ENCODE measurements at places on chromosomes 2 and 18. TPM values are rescaled to one million over a fixed set of nuclear protein-coding genes. Genes with fewer than 3 reads are reported as not detected.

DNA sequence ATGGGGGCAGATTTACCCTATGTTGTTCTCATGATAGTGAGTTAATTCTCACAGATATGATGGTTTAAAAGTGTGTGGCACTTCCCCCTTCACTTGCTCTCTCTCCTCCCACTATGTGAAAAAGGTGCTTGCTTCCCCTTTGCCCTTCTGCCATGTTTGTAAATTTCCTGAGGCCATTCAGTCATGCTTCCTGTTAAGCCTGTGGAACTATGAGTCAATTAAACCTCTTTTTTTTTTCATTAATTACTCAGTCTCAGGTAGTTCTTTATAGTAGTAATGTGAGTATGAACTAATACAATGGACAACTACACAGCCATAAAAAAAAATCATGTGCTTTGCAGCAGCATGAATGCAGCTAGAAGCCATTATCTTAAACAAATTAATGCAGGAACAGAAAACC is 118.5 kb downstream of the CALCRL start:
- H3K4me1 ChIP-seq, result no peaks in the 10 kb centered on the region
- H3K36me3 ChIP-seq, result no peaks in the 10 kb centered on the region
- no peaks in the 10 kb centered on the region for H3K27me3 ChIP-seq
- H3K4me3 ChIP-seq, result no peak overlapping the region
- H3K27ac ChIP-seq, result no peak overlapping the region
- no peak for DNase-seq

DNA sequence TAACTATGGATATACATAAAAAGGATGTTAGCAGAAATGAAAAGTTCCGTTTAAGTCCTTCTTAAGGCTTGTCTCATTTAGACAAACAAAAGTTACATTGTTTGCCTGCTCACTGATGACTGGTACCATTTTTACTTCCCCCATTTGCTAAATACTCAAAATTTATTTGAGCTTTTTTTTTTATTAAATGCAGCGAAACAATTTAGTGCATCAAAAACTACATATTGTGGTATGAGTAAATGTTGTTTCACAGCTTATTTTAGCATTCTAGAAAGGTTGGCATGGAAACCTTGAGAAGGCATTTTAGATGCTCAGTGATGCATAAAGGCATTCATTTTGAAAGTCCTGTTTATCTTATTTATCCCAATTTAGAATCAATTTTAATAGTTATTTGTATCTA is 100.0 kb downstream of the MAP2 start:
- DNase-seq, result no peak
- H3K27ac ChIP-seq, result no peak overlapping the region
- H3K27me3 ChIP-seq, result no peaks in the 10 kb centered on the region
- H3K4me1 ChIP-seq, result no peaks in the 10 kb centered on the region
- no peaks in the 10 kb centered on the region for H3K36me3 ChIP-seq
- H3K4me3 ChIP-seq, result no peak overlapping the region

GRCh38 chr2:64839844-64840243 is 149.4 kb upstream of the SLC1A4 start:
- H3K27me3 ChIP-seq, result no peaks in the 10 kb centered on the region
- H3K36me3 ChIP-seq, result no peaks in the 10 kb centered on the region
- no peak overlapping the region for H3K27ac ChIP-seq

- H3K36me3 ChIP-seq, result no peaks in the 10 kb centered on the region
- H3K27ac ChIP-seq, result peak overlapping the region; percentile 95
- DNase-seq, result no peak
- H3K4me3 ChIP-seq, result no peak overlapping the region
- H3K4me1 ChIP-seq, result peaks cover 69% of the 10 kb centered on the region
Observed at GRCh38 chr18:3059272-3059671, 46.3 kb upstream of the LPIN2 start.

DNA sequence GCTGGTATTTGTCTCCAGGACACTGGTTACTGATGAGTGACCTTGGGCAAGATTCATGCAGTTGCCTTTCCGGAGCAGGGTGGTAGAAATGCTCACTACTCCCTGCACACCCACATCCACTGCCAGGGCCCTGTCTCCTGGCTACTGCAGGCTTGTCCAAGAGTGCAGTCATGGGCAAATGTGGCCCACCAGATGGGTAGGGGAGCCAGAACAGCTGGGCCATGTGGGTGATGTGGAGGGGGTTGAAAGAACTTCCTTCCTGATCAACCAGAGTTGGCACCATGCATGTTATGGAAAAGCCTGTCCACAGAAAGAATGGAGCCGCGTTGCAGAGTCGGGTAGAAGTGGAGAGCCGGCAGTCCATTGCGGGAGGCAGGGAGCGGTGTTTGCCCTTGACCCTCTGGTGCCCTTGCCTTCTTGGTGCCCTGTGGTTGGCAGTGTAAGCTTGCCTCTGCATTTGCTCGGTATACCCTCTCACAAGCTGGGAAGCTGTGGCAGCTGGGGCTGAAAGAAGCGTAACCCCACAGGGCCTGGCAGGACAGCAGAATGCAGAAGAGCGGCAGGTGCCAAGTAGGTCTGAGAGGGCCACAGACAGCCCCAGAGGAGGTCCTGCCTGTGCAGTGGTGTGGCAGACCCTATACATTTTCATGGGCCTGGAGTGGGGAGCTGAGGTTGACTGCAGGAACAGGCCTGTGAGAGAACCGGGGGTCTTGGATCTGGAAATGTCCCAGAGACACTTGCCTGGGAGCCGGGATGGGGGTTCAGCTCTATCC is 253.2 kb downstream of the TFCP2L1 start:
- no peak overlapping the region for H3K27ac ChIP-seq
- DNase-seq, result no peak

GRCh38 chr2:126963390-126963789 is 64.7 kb downstream of the TEX51 start:
- H3K4me3 ChIP-seq, result no peak overlapping the region
- H3K4me1 ChIP-seq, result no peaks in the 10 kb centered on the region
- no peak for DNase-seq
- no peak overlapping the region for H3K27ac ChIP-seq

DNA sequence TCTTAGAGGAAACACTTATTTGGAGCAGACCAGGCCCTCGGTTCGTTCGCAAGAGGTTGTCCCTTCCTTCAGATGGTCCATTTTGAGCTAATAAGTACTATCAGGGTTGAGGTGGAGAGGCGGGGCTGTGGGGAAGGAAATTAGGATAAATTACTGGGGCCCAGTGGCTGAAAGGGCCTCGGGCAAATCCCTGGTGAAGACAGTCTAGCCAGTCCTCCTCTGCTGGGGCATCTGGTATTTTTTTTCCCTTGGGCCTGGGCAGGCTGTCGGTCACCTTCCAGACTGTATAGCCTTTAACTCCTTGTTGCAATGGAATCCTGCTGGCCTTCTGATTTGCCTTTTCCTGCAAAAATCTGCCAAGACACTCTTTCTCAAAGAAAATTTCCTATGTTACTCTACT is 1.7 kb upstream of the MYO3B start:
- no peaks in the 10 kb centered on the region for H3K36me3 ChIP-seq
- H3K27me3 ChIP-seq, result no peaks in the 10 kb centered on the region
- no peaks in the 10 kb centered on the region for H3K4me1 ChIP-seq
- no peak for DNase-seq

DNA sequence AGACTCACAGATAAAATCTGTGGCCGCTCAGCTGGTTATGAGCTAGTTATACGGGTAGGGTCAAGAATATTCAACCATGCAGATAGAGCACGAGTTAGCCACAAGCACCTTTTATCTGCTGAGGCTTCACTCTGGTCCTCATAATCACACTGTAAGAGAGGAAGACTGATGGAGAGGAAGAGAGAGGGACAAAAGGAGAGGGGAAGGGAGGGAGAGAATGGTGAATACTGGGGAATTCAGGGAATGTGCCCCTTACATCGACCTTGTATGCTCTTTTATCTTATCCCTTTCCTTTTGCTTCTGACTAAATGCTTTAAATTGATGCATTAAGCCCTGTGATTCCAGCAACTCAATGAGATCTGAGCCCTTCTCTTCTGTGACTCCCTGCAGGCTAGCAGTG is 333.1 kb downstream of the DSEL start:
- no peaks in the 10 kb centered on the region for H3K27me3 ChIP-seq
- H3K27ac ChIP-seq, result no peak overlapping the region
- no peaks in the 10 kb centered on the region for H3K4me1 ChIP-seq
- no peak overlapping the region for H3K4me3 ChIP-seq
- H3K36me3 ChIP-seq, result no peaks in the 10 kb centered on the region
- DNase-seq, result no peak

DNA sequence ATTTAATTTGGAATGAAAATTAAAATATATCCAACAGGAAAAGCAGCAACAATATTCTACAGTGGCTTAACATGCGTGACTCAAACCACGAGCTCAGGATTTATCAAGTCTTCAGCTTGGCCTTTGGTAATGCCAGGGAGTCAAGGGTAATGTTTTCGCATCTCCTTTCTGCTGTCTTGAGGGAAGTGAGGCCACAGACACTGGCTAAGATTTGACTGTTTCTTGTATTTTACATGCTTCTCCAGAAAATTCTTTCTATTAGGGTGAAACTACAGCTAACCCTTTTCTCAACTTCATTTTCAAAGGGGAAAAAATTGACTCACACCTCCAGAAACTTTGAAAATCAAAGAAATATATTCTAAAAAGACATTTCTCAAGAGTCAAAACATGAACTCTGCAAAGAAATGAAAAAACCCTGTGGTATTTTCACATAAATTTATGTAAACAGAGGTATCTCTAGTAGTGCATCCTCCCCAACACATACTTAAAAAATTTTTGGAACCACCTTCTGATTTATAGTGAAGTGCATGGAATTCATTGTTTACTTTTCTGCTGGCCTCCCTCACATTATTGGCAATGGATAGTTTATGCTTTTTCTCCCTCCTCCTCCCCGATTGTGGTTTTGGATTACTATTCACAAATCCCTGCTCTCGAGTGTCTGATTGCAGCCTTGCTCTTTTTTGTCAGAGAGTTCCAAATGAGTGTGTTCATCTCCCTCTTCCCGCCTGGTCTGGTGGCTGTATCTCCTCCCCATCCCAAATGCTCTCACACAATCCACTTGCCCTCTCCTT is 48.7 kb downstream of the DPP4 start:
- DNase-seq, result no peak
- no peak overlapping the region for H3K4me3 ChIP-seq
- H3K27ac ChIP-seq, result no peak overlapping the region
- peaks cover 16% of the 10 kb centered on the region for H3K4me1 ChIP-seq
- H3K27me3 ChIP-seq, result no peaks in the 10 kb centered on the region

DNA sequence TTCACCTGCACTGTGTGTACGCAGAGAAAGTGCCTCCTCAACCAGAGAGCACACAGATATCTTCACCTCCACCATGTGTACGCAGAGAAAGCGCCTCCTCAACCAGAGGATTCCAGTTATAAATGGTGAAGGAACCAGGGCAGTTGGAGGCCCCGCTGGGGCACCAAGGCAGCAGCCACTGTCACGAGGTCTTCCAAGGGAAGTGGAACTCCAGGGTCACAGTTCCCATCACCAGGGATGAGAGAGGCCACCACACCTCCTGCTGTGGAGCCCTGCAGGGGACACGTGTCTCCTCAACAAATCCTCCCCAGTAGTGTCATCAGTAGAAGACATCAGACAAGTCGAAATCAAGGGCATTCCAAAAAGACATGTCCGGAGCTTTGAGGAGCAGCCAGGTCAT is 28.2 kb upstream of the NFATC1 start:
- peaks cover 24% of the 10 kb centered on the region for H3K4me1 ChIP-seq
- H3K4me3 ChIP-seq, result no peak overlapping the region
- no peak for DNase-seq
- H3K27me3 ChIP-seq, result no peaks in the 10 kb centered on the region

- no peaks in the 10 kb centered on the region for H3K36me3 ChIP-seq
- no peak overlapping the region for H3K4me3 ChIP-seq
- no peak overlapping the region for H3K27ac ChIP-seq
- no peaks in the 10 kb centered on the region for H3K4me1 ChIP-seq
- no peaks in the 10 kb centered on the region for H3K27me3 ChIP-seq
Observed at GRCh38 chr2:47334356-47335136, 68.4 kb upstream of the MSH2 start.

DNA sequence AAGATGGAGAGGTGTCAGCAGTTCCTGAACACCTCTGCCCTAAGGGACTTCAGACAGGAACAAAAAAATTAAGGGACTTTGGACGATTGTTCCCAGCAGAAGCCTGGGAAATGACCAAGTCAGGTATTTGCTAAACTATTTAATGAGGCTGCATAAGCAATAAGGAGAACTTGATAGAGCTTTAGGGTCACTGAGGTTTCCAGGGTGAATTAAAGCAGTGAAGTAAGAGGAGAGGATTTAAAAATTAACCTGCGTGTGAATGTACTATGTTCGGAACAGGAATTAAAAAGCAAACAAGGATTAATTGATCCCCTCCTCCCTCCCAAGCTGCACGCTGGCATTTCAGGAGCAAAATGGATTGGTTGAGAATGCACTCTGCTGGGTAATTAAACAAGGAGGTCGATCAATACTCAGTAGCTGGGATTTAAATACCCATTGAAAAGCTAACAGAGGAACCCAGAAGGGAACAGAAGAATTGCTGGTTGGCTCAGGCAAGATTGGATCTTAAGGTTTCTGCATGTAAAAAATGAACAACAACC is 157.2 kb downstream of the RNF152 start:
- H3K27me3 ChIP-seq, result no peaks in the 10 kb centered on the region
- H3K4me1 ChIP-seq, result no peaks in the 10 kb centered on the region
- H3K27ac ChIP-seq, result no peak overlapping the region
- no peaks in the 10 kb centered on the region for H3K36me3 ChIP-seq
- DNase-seq, result no peak

DNA sequence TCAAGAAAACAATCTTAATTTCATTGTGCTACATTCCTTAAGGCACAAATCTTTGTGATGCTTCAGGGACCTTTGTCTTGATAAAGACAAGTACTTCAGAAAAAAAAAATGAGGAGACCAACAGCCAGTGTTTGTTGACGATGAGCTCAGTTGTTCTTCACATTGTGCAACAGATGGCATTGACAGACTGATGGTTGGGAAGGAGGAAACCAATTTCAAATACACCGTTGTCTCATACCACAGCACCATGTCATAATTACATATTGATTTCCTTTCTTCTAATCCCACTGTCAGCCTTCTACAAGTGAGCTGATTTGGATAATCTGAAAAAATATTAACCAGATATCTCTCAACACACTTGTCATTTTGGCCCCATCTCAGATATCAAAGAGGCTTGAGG is 53.7 kb upstream of the GRB14 start:
- H3K4me3 ChIP-seq, result no peak overlapping the region
- no peak for DNase-seq
- H3K4me1 ChIP-seq, result no peaks in the 10 kb centered on the region

DNA sequence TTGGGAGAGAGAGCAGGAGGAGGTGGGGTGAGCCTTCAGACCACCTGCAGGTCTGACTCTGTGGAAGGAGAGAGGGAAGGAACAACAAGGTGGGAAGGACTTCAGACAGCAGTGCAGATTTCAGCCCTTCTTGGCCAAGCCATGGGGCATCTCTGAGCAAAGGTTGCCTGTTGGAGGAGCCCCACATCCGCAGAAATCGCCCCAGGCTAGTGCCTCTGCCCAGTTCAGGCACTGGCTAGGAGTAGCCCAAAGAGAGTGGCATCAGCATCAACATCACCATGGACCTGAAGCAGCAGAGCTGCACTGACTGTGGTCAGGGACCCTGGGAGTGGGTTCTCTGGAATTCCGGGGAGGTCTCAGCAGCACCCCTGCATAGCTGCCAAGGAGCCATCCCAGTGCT is 10.2 kb downstream of the GPR55 start:
- DNase-seq, result no peak
- peaks cover 8% of the 10 kb centered on the region for H3K36me3 ChIP-seq
- H3K4me3 ChIP-seq, result no peak overlapping the region
- no peak overlapping the region for H3K27ac ChIP-seq
- H3K27me3 ChIP-seq, result no peaks in the 10 kb centered on the region

- no peak overlapping the region for H3K27ac ChIP-seq
- DNase-seq, result no peak
- no peak overlapping the region for H3K4me3 ChIP-seq
- no peaks in the 10 kb centered on the region for H3K27me3 ChIP-seq
Observed at GRCh38 chr2:217466104-217466503, 536.7 kb downstream of the TNS1 start.

- H3K4me3 ChIP-seq, result no peak overlapping the region
- no peaks in the 10 kb centered on the region for H3K36me3 ChIP-seq
- no peaks in the 10 kb centered on the region for H3K4me1 ChIP-seq
- H3K27me3 ChIP-seq, result no peaks in the 10 kb centered on the region
Observed at GRCh38 chr18:76314015-76314414, 181.0 kb downstream of the ZNF516 start.

The FOXI3 gene
- total RNA-seq, result not detected

All from CD4-positive, alpha-beta T cell (primary cell).